ENCODE measurements at places on chromosomes 4 and X.

GRCh38 chr4:47824840-47825239, 13.0 kb downstream of the CORIN start:
- peak; percentile 38 for DNase-seq

GRCh38 chr4:1576961-1577821, 106.9 kb downstream of the FAM53A start:
- no peak for DNase-seq

- DNase-seq: peak; percentile 45
Measured at GRCh38 chr4:4455210-4455865, 68.4 kb downstream of the NSG1 start.

- DNase-seq: no peak
Measured at GRCh38 chrX:109390556-109390955, 91.3 kb downstream of the GUCY2F start.

GRCh38 chr4:16117164-16117563, 33.3 kb upstream of the PROM1 start:
- DNase-seq: no peak

DNA sequence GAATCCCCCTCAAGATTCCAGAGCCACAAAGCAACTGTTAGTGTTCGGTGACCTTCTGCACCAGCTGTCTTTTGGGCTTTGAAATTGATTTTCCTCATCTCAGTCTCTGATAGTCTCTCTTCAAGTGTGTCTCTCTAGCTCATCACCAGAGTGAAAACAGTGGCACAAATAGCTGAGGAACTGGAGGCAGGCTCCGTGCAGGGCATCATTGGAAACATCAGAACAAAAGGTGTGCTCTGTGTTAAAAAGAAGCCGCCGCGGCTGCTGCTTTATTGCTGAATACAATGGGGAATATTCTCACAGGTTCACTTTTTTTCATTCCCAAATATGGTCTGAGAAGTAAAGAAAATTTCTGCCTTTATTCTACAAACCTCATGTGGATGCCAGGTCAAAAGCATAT, 297.5 kb downstream of the DCTD start:
- DNase-seq: no peak

DNA sequence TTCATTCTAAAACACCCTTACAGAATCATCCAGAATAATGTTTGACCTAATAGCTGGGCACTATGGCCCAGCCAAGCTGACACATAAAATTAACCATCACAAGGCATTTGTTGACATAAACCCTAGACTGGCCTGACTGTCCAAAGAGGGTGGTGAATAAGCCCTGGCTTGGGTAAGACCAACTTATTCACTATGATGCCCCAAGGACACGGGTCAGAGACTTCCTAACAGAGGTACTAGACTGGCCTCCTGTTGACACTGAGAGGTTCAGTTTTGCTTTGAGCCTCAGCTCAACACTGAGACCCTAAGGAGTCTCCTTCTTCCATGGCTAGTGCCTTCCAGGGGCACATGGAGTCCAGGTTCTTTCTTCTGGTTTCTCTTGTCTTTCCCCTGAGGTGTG, 21.3 kb downstream of the FGF2 start:
- DNase-seq: peak; percentile 80

- no peak for DNase-seq
Measured at GRCh38 chr4:146346276-146346675, 131.9 kb downstream of the REELD1 start.

GRCh38 chr4:110626532-110627153, 3.8 kb upstream of the PITX2 start:
- no peak for DNase-seq

DNA sequence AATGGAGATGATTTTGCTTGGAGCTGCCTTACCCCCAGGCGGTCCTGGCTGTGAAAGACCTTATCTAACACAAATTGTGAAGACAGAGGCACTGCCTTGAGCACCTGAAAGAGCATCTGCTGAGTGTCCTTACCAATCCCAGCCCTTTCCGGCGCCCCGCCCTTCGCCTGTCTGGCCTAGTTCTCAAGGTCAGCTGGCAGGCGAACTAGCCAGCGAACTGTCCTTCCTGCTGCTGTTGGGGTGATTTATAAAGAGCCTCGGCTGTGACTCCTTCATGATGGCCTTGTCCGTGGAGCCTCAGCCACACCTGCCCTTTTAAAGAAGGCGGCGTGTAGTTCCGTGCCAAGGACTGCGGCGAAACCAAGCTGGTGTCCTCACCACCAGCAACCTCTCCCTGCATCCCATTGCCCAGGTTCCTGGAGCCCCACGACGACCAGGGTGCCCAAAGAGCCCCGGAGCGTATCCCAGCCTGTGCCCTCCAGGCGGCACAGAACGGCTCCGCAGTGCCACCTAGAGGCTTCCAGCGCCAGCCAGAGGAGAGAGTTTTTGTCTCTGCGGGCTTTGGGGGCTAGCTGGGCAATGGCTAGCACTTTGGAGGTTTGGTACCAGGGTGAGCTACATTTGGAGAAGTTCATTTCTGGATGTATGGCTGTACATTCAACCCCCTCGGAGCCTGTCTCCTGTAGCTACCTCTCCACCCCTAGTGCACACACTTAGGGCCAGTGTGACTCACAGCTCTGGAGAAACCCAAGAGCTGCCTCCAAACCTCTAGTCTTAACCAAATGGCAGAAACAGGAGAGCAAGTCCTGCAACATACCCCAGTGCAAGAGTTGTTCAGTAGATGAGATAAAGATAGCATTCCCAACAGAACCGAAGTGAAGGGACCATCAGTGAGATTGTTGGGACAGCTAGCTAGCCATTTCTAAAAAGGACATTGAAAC, 36.8 kb upstream of the VMA21 start:
- DNase-seq: no peak

- DNase-seq: no peak
Measured at GRCh38 chr4:137800861-137801260, 268.6 kb upstream of the PCDH18 start.

GRCh38 chr4:22019676-22020075, 71.1 kb upstream of the KCNIP4 start:
- no peak for DNase-seq

GRCh38 chr4:168388890-168389289, 70.3 kb upstream of the DDX60 start:
- DNase-seq: peak; percentile 93

GRCh38 chr4:70703619-70704214, 15.4 kb downstream of the UTP3 start:
- DNase-seq: peak; percentile 97

DNA sequence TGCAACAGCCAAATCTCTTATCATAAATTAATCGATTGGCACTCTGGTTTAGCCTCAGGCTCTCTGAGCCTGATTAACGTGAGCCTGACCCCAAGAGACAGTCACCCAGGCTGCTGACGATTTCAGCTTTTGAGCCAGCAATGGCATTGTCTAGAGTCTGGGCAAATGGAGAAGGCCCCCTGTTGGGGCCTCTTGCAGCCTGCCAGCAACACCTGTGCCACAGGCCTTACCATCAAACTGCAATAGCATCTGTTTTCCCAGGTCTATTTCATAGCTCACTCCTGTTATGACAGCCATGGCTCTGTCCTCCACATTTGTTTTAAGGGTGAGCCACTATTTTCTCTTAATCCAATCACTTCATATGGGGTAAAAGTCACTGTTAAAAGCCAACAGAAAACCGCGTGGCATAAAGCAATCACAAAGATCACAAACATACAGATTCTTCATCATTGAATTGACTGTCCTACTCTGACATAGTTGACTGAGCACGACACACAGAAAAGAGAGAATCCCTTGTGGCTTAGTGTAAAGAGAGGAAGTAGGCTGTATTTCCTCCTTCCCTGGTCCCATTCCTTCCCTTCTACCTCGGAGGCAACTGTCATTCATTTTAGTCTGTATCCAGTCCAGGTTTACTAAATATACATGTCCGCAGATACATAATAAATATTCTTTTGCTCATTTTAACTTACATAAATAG, 47.8 kb downstream of the SLC9A7 start:
- DNase-seq: no peak

DNA sequence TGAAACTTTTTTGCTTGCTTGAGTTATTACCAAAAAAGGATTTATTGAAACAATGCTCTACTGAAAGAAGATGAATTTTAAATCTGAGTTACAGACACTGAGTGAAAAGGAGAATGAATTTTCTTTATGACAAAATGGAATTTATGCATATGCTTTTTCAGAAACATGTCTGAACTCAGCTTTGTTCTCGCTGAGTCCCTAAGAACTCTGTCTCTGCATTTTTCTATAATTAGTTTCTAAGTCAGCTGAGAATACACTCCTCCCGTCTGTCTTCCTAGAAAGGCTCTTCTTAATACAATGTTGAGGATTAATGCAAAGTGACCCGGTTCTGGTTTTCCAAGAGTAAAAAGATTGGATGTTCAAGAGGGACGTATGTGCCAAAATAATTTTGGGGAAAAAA, 463.5 kb downstream of the NKX6-1 start:
- DNase-seq: no peak

- no peak for DNase-seq
Measured at GRCh38 chr4:166400270-166400894, 527.3 kb downstream of the TLL1 start.

GRCh38 chrX:12912791-12913482, 6.5 kb downstream of the TLR8 start:
- DNase-seq: no peak

DNA sequence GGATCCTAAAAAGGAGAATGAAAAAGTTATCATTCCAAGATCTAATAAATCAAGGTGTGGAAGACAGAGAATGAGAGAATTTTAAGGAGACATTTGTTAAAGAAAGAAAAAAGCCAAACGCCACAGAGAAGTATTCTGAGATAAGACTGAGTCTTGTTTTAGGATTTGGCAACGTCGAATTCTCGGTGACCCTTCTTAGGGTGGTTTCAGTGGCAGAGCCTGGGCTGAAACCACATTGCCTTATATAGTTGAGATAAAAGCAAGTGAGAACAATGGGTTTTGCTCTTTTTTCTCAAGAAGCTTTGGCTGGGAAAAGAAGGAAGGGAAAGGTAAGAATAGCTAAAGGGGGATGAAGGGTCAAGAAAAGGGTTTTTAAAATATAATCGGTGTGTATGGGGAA, 209.4 kb downstream of the VEGFC start:
- no peak for DNase-seq

- DNase-seq: no peak
Measured at GRCh38 chrX:38214044-38214443, 6.6 kb downstream of the SRPX start.

DNA sequence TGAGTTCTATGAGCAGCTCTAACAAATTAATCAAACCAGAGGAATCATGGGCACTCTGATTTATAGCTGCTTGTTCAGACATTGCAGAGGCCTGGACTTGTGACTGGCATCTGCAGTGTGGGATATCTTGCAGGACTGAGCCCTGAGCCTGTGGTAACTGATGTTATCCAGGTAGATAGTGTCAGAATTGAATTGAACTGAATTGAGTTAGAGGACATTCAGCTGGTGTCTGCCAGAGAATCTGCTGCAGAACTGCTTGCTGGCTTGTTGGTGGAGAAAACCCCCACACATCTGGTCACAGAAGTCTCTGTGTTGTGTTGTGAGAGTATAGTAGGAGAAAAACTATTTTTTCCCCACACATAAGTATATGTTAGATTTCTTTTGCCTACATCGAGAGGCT, 42.2 kb downstream of the SMIM20 start:
- no peak for DNase-seq

- DNase-seq: peak; percentile 62
Measured at GRCh38 chr4:163540977-163541376, 46.5 kb downstream of the TMA16 start.

- no peak for DNase-seq
Measured at GRCh38 chrX:12979616-12980015, 4.7 kb downstream of the TMSB4X start.

- no peak for DNase-seq
Measured at GRCh38 chrX:151346931-151347543, 50.0 kb upstream of the VMA21 start.

DNA sequence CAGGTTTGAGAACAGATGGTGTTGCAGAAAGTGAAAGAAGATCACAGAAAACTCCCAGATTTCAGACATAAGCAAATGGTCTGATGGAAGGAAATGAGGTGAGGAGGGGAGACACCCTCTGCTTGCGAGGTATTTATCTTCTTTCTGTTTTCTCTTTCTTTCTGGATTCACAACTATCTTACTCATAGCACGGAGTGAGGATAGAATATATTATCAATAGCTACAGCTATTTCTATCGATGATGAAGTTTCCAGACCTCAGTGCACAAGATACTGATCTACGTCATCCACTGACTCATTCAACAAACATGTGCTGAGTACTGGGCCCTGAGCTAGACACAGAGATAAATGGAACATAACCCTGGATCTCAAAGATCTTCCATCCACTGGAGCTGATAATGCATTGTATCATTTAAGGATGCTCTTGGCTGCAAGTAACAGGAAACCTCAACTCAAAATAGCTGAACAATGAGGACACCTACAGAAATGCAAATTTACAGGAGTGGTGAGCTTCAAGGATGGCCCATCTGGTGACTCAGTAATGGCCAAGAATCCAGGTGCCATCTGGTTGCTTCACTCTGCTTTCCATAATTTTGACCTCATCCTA, 21.2 kb downstream of the SLC2A9 start:
- peak; percentile 46 for DNase-seq

GRCh38 chr4:100075486-100076270, 114.6 kb downstream of the DDIT4L start:
- no peak for DNase-seq

GRCh38 chr4:90425893-90426292, 298.7 kb downstream of the CCSER1 start:
- DNase-seq: no peak

- DNase-seq: no peak
Measured at GRCh38 chr4:140556372-140557085, 12.2 kb downstream of the UCP1 start.

GRCh38 chr4:80419946-80420345, 84.4 kb downstream of the CFAP299 start:
- no peak for DNase-seq

- no peak for DNase-seq
Measured at GRCh38 chrX:31099536-31100090, 27.8 kb upstream of the FTHL17 start.

- DNase-seq: no peak
Measured at GRCh38 chr4:187799735-187800134, 195.8 kb upstream of the ZFP42 start.

DNA sequence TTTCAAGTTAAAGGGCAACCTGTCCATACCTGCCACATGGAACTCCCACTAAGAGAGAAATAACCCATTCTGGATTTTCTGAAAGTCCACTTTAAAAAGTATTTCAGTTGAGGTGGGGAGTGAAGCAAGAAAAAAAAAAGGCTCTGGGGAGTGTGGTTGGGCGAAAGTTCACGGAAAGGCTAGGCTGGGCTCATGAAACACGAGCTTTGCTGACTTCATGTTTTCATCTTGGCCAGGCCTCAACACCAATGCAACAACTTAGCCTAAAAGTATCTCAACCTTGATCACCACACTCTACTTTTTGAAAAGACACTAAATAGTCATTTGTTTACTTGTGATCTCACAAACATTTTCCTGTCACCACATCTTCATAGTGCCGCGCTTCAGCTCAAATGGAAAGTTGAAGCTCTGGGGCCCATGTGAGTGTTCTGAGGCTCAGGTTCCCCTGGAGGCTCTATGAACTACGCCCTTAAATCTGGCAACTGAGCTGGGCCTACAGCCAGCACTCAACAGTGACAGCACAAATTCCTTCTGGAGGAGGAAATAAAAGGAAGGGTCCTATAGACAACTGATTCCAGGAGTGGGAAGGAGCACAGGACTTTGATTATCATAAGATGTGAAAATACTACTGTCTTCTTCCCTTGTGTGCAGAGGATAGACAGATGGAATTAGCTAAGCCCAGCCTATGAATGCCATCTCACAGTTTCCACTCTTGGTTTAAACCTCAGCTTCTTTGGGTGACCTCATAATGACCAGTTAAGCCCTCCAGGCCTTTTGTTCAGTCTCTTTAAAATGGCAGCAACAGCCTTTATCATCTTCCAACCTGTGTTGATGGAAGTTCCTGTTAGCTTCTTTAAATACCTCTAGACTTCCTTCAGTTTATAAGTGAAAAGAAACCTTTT, 5.1 kb downstream of the CD40LG start:
- DNase-seq: no peak

Data from renal cortical epithelial cell (primary cell).